K562 (cell line): ENCODE measurements at places on chromosomes 2 and 18. TPM values are rescaled to one million over a fixed set of nuclear protein-coding genes. Genes with fewer than 3 reads are reported as not detected.

DNA sequence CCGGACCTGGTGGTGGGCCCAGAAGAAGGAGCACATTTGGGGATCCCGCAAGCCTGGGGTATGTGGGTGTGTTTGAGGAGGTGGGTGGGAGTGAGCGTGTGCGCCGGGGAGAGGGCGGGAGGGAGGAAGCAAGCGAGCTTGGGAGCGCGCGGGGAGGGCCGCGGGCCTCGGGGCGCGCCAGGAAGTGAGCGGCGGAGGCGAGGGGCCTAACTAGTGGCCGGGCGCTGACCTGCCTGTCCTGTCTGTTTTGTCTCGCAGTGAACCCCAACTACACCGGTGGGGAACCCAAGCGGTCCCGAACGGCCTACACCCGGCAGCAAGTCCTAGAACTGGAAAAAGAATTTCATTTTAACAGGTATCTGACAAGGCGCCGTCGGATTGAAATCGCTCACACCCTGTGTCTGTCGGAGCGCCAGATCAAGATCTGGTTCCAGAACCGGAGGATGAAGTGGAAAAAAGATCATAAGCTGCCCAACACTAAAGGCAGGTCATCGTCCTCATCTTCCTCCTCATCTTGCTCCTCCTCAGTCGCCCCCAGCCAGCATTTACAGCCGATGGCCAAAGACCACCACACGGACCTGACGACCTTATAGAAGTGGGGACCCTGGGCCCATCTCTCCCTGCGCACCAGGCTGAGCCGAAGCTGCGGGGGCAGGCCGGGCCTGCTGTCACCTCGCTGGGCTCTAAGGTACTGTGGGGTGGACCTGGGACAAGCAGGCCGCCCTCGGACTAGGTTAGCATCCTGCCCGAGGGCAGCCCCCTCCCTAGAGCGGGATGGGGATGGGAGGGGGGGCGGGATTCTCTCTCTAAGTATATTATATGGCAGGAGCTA lies 1.2 kb downstream of the HOXD4 start:
- no peak for DNase-seq

Gene EML6
- 0.35 and 0.49 TPM in 2 replicates for total RNA-seq

Gene C2orf66
- not detected in 2 replicates for total RNA-seq

GRCh38 chr2:217362286-217362685 lies 502.4 kb upstream of the TNP1 start:
- DNase-seq, result peak; percentile 8

Gene IL36RN
- not detected in 2 replicates for total RNA-seq

GRCh38 chr18:4931209-4931608 lies 265.8 kb downstream of the AKAIN1 start:
- no peak for DNase-seq

GRCh38 chr18:58280191-58280590 lies 236.2 kb downstream of the NEDD4L start:
- DNase-seq, result no peak

Gene RGPD8
- total RNA-seq, result 0.45 and 0.47 TPM in 2 replicates

Gene MAP3K19
- total RNA-seq, result not detected in 2 replicates

Gene PSD4
- total RNA-seq, result 48.3 and 54.0 TPM in 2 replicates

Gene CBLN2
- not detected in 2 replicates for total RNA-seq

DNA sequence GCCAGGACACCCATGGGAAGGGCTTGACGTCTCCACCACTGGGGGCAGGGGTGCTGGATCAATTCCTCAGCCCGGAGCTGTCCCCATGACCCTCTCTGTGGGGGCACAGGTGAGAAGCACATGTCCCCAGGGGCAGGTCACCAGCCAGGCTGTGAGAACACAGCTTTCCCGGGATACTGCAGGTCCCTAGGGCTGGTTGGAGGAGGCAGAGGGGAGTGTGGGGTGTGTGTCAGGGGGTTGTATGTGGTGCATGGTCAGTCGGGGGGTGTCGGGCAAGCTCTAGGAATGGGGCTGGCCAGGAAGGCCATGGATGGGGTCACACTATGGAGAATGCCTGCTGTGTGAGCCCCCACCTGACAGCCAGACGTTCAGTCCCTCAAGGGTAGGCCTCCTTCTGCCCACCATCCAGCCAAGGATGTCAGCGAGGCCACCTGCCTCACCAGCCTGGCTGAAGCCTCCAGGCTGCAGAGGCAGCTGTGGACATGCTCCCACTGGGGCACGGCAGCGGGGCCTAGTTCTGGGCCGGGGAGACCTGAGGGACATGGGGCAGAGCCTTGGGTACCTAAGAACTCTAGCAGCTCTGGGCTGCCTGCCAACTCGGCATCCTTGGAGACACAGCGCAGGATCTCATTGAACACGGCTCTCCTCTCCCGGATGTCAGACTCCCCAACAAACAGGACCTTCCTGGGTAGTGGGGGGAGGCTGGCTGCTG lies 10.3 kb downstream of the HS1BP3 start:
- no peak for DNase-seq

- no peak for DNase-seq
These were observed at the start of gene NPAS2 for GRCh38 chr2:100819370-100820272. NPAS2 (plus strand) TSS chr2:100820139; CDS start chr2:100904755, 84,616 bp downstream.

- DNase-seq, result no peak
These were observed 182.5 kb upstream of the NXPH2 start for GRCh38 chr2:138962686-138963085.
